ENCODE measurements at places on chromosomes 3 and 15. TPM values are rescaled to one million over a fixed set of nuclear protein-coding genes. Genes with fewer than 3 reads are reported as not detected.

- H3K27ac ChIP-seq: peak overlapping the region; percentile 44
- H3K4me1 ChIP-seq: no peaks in the 10 kb centered on the region
- no peak for DNase-seq
- no peak overlapping the region for H3K4me3 ChIP-seq
- no peaks in the 10 kb centered on the region for H3K36me3 ChIP-seq
Measured at GRCh38 chr3:195209847-195210265, 61.1 kb downstream of the XXYLT1 start.

DNA sequence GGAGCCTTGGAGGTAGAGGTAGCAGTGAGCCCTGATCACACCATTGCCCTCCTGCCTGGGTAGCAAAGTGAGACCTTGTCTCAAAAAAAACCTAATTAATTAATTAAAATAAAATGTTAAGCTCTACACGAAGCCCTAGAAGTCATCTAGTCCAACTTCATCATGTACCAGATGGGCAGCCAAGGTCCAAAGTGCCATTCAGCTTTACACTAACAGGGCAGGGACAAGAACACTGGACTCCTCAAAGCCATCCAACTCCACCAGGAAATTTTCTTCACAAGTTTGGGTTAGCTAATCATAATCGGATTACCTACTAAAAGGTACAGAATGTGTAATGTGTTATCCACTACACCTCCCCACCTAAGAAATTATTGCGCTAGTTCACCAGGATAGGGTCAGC, 48.8 kb downstream of the WWTR1 start:
- peaks cover 28% of the 10 kb centered on the region for H3K4me1 ChIP-seq
- H3K27me3 ChIP-seq: no peaks in the 10 kb centered on the region
- no peak for DNase-seq

- no peaks in the 10 kb centered on the region for H3K27me3 ChIP-seq
- no peak for DNase-seq
- H3K4me1 ChIP-seq: peaks cover 29% of the 10 kb centered on the region
- peak overlapping the region; percentile 58 for H3K27ac ChIP-seq
- H3K4me3 ChIP-seq: no peak overlapping the region
Measured at GRCh38 chr15:36177590-36178302, 401.7 kb upstream of the CDIN1 start.

GRCh38 chr3:138019281-138020069, 9.5 kb downstream of the CLDN18 start:
- no peak overlapping the region for H3K27ac ChIP-seq
- no peaks in the 10 kb centered on the region for H3K27me3 ChIP-seq
- H3K4me3 ChIP-seq: no peak overlapping the region
- DNase-seq: no peak

GRCh38 chr15:59137566-59137965, 32.6 kb downstream of the CCNB2 start:
- no peaks in the 10 kb centered on the region for H3K27me3 ChIP-seq
- H3K27ac ChIP-seq: no peak overlapping the region

- no peak overlapping the region for H3K27ac ChIP-seq
- H3K36me3 ChIP-seq: no peaks in the 10 kb centered on the region
- DNase-seq: no peak
- H3K4me3 ChIP-seq: no peak overlapping the region
- no peaks in the 10 kb centered on the region for H3K4me1 ChIP-seq
- no peaks in the 10 kb centered on the region for H3K27me3 ChIP-seq
Measured at GRCh38 chr15:71601038-71601834, 209.1 kb upstream of the NR2E3 start.

DNA sequence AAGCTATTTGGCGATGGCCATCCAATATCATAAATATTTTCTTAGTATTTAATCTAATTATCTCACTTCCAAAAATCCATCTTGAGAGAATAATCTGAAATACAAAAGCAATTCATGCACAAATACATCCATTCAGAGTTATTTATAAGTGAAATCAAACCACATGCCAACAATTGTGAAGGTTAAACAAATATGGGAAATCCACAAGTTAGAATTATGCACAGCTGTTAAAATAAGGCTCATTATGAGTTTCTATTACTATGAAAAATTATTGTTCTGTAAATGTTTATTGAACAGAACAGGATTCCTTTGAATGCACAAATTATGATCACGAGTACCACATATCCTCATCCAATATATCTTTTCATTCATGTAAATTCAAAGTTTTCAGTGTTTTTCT, 267.7 kb downstream of the PLOD2 start:
- no peak overlapping the region for H3K4me3 ChIP-seq
- DNase-seq: no peak
- no peaks in the 10 kb centered on the region for H3K27me3 ChIP-seq
- H3K4me1 ChIP-seq: no peaks in the 10 kb centered on the region

- no peaks in the 10 kb centered on the region for H3K36me3 ChIP-seq
- DNase-seq: no peak
- H3K27me3 ChIP-seq: no peaks in the 10 kb centered on the region
- no peak overlapping the region for H3K27ac ChIP-seq
- H3K4me1 ChIP-seq: no peaks in the 10 kb centered on the region
- H3K4me3 ChIP-seq: no peak overlapping the region
Measured at GRCh38 chr3:175260145-175260794, 401.1 kb downstream of the NAALADL2 start.

- no peaks in the 10 kb centered on the region for H3K27me3 ChIP-seq
- no peak overlapping the region for H3K27ac ChIP-seq
- no peak for DNase-seq
- H3K36me3 ChIP-seq: no peaks in the 10 kb centered on the region
- H3K4me1 ChIP-seq: no peaks in the 10 kb centered on the region
Measured at GRCh38 chr3:4271834-4272233, 31.3 kb upstream of the SETMAR start.

DNA sequence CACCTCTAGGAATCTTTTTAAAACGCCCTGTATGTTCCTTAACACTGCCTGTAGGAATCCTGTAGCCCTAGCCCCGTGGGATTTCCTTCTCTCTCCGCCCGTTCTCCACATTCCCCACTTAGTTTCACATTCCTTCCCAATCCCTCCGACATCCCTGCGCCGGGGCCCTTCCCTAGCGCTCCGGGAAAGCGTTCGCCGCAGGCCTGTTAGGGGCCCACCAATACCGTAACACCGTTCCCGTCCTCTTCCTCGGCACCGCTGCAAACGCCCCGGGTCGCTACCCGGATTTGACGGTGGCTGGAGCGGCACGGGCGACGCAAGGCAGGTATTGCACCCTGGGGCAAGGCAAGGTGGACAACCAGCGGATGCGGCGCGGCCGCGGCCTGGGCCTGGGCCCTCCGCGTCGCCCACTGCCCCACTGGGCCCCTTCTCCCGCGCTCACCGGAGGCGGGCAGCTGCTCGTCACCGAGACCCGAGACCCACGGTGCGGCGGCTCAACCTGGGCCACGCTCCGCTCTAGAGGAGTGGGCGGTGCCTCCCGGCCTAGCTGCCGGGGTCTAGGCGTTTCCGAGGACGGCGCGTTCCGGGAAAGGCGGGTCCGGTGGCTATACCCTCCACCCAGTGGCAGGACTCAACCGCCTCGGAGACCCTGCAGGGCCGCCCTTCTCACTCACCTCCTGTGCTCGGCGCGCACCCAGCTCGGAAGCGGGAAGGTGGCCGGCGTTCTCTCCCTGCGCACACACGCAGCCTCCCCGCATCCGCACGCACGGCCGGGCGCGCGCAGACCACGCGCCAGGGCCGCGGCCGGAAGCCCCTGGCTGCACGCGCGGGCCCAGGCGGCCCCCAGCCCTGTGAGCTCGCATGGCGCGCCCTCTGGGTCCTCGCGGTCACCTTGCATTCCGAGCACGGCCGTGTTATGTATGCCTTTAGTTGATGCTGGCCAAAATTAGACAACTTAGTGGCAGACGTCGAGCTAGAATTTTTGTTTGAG, at the start of gene B3GALNT1:
Gene B3GALNT1, minus strand, starts transcription at position 789 of the 991 bp plus-strand sequence. CDS start 18,595 bp downstream, outside the sequence.
- no peaks in the 10 kb centered on the region for H3K27me3 ChIP-seq
- DNase-seq: peak; percentile 65
- peak within 1 kb of the TSS; percentile 68 for H3K4me3 ChIP-seq

GRCh38 chr3:134299185-134299887, 48.7 kb upstream of the RYK start:
- H3K36me3 ChIP-seq: no peaks in the 10 kb centered on the region
- H3K4me1 ChIP-seq: no peaks in the 10 kb centered on the region
- H3K27ac ChIP-seq: no peak overlapping the region
- H3K4me3 ChIP-seq: no peak overlapping the region
- DNase-seq: no peak
- H3K27me3 ChIP-seq: no peaks in the 10 kb centered on the region

GRCh38 chr15:54289590-54290136, 311.4 kb downstream of the UNC13C start:
- no peak for DNase-seq
- H3K36me3 ChIP-seq: no peaks in the 10 kb centered on the region
- H3K4me1 ChIP-seq: no peaks in the 10 kb centered on the region
- H3K4me3 ChIP-seq: no peak overlapping the region
- H3K27ac ChIP-seq: no peak overlapping the region

GRCh38 chr15:43908516-43909050, 81.8 kb downstream of the WDR76 start:
- H3K27ac ChIP-seq: no peak overlapping the region
- H3K36me3 ChIP-seq: no peaks in the 10 kb centered on the region
- no peaks in the 10 kb centered on the region for H3K27me3 ChIP-seq
- DNase-seq: no peak

DNA sequence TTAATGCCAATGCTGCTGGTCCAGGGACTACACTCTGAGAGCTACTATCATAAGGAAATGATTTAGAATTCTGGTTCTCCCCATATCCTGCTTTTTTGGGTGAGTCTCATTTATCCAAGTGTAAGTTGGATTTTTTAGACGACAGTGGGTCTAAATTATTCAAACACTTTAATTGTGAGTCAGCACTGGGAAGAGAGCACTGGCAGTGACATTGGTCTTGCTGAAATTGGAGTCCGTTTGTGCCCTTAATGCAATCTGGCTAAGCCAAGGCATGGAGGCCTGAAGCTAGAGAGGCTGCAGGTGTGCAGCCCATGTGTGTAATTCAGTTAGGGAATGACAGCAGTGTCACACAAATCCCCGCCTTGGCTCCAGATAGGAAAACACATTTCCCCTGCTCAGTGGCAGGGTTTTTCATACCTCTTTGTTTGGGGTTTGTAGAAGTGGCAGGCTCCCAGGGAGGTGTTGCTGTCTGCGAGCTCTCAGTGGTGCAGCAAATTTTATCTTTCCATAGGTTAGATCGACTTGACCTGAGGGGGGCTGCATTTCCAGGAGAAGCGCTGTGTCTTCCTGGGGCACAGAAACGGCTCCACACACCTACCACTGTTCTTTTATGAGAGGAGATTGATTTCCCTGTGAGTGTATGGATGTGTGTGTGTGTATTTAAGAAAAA, 197.7 kb downstream of the CD47 start:
- H3K36me3 ChIP-seq: no peaks in the 10 kb centered on the region
- no peak overlapping the region for H3K27ac ChIP-seq

- H3K27ac ChIP-seq: no peak overlapping the region
- no peak overlapping the region for H3K4me3 ChIP-seq
- no peaks in the 10 kb centered on the region for H3K36me3 ChIP-seq
- no peaks in the 10 kb centered on the region for H3K27me3 ChIP-seq
Measured at GRCh38 chr3:148408667-148409066, 289.0 kb upstream of the AGTR1 start.

- no peaks in the 10 kb centered on the region for H3K27me3 ChIP-seq
- no peak overlapping the region for H3K27ac ChIP-seq
- peaks cover 6% of the 10 kb centered on the region for H3K36me3 ChIP-seq
- no peak for DNase-seq
Measured at GRCh38 chr3:5194801-5195509, 7.4 kb downstream of the EDEM1 start.

- DNase-seq: no peak
- no peaks in the 10 kb centered on the region for H3K36me3 ChIP-seq
- H3K4me1 ChIP-seq: no peaks in the 10 kb centered on the region
- H3K27me3 ChIP-seq: no peaks in the 10 kb centered on the region
- no peak overlapping the region for H3K27ac ChIP-seq
Measured at GRCh38 chr15:63860155-63860554, 26.4 kb upstream of the HERC1 start.

GRCh38 chr15:90165659-90166489, 35.3 kb upstream of the SEMA4B start:
- no peak overlapping the region for H3K4me3 ChIP-seq
- H3K36me3 ChIP-seq: no peaks in the 10 kb centered on the region
- H3K4me1 ChIP-seq: peaks cover 7% of the 10 kb centered on the region
- peak; percentile 75 for DNase-seq
- H3K27ac ChIP-seq: peak overlapping the region; percentile 75

DNA sequence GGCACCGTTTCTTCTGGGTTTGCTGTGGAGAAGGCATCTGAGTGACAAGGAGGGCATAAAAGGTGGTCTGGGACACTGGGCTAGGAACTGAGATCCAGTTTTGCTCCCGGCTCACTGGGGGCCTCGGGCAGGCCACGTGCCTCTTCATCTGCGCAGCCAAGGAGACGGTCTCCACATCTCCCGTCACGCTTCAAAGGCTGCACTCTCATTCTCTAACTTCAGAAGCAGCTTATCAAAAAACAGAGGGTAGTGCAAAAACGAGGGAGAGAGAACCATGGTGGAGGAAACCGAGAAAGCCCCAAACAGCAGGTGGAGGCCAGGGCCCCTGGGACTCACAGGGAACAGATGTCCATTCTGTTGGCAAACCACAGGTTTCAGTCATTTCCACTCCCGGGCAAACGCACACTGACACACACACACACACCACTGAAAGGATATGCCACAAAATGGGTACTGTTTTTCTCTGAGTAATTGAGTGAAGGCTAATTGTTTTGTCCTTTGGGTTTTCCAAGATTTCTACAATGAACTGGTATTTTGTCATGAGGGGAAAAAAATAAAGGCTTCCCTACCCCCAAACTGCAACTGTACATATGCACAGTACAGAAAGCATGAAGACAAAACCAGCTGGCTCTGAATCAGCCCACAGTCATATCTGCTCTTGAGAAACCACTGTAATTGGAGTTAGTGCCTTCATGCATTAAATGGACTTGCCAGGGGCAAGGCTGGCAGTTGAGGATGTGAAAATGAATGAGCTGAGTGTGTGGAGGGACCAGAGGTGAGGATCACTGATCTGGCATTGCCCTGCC, 71.9 kb downstream of the MGLL start:
- H3K4me1 ChIP-seq: no peaks in the 10 kb centered on the region
- H3K4me3 ChIP-seq: no peak overlapping the region
- H3K27ac ChIP-seq: no peak overlapping the region

- H3K27ac ChIP-seq: no peak overlapping the region
- DNase-seq: no peak
- H3K4me1 ChIP-seq: no peaks in the 10 kb centered on the region
- H3K27me3 ChIP-seq: no peaks in the 10 kb centered on the region
- H3K4me3 ChIP-seq: no peak overlapping the region
Measured at GRCh38 chr3:186138272-186138981, 29.5 kb upstream of the ETV5 start.

GRCh38 chr15:35669021-35669420, 123.1 kb upstream of the DPH6 start:
- H3K27me3 ChIP-seq: no peaks in the 10 kb centered on the region
- no peaks in the 10 kb centered on the region for H3K36me3 ChIP-seq
- no peak overlapping the region for H3K4me3 ChIP-seq
- H3K27ac ChIP-seq: no peak overlapping the region
- DNase-seq: no peak

- H3K27ac ChIP-seq: no peak overlapping the region
- no peaks in the 10 kb centered on the region for H3K27me3 ChIP-seq
- H3K4me3 ChIP-seq: no peak overlapping the region
- H3K4me1 ChIP-seq: no peaks in the 10 kb centered on the region
- no peak for DNase-seq
Measured at GRCh38 chr3:56720849-56721248, 37.8 kb upstream of the TASOR start.

Gene ZIC1
- total RNA-seq: 14.6 TPM

Gene CYP19A1
- total RNA-seq: not detected

Gene PPP2R3A
- 1.0 TPM for total RNA-seq

Gene CPLX3
- not detected for total RNA-seq

Gene CMTM8
- 13.3 TPM for total RNA-seq

Gene PLSCR1
- total RNA-seq: 34.1 TPM

Gene ANKUB1
- not detected for total RNA-seq

Gene LMAN1L
- total RNA-seq: not detected

Gene CFAP100
- total RNA-seq: not detected

Gene PDCD6IP
- total RNA-seq: 134 TPM

Gene EPHB1
- total RNA-seq: 1.8 TPM
